ENCODE measurements at places on chromosomes 3 and 15.
A peak's percentile ranks its signal among the peaks of the same experiment; 100 is the strongest.

DNA sequence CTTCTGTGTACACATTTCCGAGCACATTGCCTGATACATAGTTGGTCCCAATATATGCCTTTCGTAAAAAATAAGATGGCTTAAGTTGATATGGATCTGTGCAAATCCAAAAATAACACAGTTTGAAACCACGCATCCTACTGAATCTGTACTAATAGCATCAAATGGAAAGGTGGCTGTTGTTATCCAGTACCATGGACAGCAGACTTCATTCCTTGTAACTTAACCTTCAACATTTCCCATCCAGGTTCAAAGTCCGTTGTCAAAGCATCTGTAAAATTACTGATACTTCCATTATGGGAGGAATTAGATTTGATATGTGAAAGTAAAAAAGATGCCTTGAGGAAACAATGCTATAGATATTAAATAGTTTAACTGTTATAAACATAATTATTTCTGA lies 65.5 kb upstream of the C3orf49 start:
- no peak for DNase-seq

DNA sequence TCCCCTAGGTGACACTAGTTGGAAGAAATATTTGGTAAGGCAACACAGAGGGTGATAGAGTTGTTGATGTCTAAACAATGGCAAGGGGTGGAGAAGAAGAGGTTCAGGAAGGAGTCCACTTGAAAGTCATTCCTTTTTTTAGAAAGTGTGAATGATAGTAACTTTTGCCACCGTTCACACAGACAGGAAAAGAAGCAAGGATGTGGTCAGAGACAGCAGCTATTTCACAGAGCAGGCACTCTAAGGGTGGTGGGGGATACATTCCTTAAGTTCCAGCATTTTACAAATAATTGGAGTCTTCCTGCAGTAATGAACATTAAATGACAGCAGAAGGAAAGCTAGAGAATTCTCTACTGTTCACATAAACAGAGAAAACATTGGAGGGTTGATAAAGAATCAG lies 75.4 kb upstream of the ZNF385D start:
- no peak for DNase-seq

DNA sequence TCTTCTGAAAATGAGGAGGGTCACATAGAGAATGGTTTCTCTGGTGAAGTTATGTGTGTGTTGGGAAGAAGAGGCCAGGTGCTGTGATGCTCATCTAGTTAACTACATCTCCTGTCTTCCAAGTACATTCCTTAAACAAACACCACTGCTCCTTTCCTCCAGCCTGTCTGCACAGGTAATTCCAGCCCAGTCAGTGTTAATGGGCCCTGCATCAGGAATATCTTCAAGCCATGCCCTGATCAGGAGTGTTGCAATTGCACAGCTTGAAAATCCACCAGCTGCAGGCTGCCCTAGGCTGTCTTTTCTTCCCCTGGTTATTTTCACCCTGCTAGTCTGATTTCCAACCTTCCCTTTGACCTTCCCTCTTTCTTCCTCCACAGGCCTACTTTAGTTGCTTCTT lies 41.9 kb upstream of the LMOD3 start:
- DNase-seq: no peak

GRCh38 chr15:71261909-71262308 lies 146.6 kb downstream of the THSD4 start:
- no peak for DNase-seq

GRCh38 chr15:100926258-100926657 lies 7.1 kb downstream of the LRRK1 start:
- DNase-seq: no peak

DNA sequence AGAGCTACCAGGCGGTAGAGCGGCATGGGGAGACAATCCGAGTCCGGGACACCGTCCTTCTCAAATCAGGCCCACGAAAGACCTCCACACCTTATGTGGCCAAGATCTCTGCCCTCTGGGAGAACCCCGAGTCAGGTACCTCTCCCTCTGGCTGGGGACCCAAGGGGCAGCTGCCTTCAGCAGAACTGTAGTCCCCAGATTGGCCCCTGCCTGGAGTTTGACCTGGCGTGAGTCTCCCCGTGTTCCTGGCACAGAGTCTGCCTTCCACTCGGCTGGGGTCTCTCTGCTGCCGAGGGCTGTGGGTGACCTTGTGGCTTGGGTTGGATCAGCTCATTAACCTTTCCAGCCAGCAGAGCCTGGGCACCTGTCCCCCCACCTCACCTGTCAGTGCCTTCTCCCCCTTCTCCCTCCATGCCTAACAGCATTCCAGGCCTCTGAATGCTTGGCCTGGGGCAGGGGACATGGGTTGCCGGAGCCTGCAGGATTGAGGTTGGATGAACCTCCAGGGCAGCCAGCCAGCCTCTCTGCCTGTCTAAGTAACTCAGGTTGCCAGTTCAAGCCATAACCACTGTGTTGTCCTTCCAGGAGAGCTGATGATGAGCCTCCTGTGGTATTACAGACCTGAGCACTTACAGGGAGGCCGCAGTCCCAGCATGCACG lies 6.8 kb upstream of the CHST14 start:
- DNase-seq: no peak

- no peak for DNase-seq
These were observed 246.5 kb downstream of the MYRIP start for GRCh38 chr3:40055956-40056355.

DNA sequence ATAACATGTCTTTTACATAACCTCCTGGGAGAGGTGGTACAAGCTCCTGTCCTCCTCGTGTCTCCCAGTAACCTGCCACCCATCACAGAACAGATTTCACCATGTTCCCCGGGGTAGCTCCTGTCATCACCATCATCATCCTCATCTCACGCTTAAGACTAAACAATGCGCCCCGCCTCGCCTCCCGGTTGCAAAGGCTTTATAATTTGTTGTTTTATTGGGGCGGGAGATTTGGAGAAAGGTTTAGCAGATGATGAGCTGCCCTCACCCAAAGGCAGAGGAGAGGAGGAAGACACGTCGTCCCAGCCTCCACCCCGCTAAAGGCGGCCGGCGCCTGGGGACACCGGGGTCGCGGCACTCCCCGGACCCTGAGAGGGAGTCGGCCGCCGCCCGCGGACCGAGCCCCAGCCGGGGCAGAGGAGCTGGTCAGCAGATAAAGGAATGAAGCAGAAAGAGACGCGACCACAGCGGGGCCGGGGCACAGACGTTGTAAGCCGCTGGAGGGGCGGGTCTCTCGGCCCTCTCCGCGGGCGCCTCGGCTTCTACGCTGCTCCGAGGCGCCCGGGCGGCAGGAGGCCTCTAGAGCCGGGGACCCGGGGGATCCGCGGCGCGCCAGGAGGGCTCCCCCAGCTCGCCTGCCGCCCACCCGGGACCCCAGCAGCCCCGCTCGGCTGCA lies 589 bp downstream of the HERC1 start:
- peak; percentile 61 for DNase-seq

- no peak for DNase-seq
These were observed 312.2 kb upstream of the SLCO3A1 start for GRCh38 chr15:91541286-91541685.

- DNase-seq: no peak
These were observed 10.3 kb downstream of the MAGI1 start for GRCh38 chr3:66028457-66028856.

DNA sequence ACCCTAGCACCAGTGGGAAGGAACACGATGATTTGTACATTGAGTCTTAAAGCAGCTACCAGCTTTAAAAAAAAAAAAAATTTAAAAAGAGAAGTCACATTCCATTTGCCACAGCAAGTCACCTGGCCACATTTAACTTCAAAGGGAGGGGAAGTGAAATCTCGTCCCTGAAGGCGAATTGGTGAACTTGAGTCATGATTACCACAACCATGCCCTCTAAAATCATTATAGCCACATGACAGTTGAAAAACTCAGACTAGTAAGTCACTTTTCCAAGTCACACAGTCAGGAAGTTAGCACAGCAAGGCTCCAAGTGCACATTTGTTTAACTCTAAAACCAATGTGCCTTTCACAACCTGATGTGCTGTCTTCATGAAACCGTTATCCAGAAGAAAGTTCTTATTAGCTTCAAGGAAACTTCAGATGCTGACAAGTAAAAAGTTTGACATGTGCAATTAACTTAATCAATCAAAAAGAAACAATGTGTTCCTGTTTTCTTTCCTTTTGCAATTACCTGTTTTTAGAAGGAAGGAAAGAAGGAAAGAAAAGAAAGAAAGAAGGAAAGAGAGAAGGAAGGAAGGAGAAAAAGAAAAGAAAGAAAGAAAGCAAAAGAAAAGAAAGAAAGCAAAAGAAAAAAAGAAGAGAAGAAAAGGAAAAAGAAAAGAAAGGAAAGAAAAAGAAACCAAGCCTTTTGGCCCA lies 8.3 kb upstream of the THSD4 start:
- DNase-seq: no peak

- no peak for DNase-seq
These were observed 168.3 kb downstream of the NEK10 start for GRCh38 chr3:27200721-27201489.

- no peak for DNase-seq
These were observed 17.4 kb downstream of the NANOGP8 start for GRCh38 chr15:35067496-35068347.

GRCh38 chr3:46110701-46111493 lies 83.6 kb upstream of the XCR1 start:
- no peak for DNase-seq

DNA sequence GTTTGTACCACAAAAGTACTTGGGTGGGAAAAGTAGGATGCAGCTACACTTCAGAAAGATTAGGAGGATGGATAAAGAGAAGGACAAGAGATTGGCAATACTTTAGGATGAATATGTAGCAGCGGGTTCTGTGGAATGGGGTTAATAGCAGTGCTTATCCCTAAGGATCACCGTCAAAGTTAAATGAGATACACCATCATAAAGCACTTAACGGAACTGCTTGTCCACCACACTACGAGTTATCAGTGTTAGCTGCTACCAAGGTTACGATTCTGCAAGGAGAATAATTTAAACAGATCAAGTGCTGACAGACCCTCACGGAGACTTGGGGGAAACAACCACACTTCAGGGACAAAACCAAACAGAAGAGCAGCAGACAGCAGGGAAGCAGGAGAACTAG lies 963 bp downstream of the SHQ1 start:
- no peak for DNase-seq

DNA sequence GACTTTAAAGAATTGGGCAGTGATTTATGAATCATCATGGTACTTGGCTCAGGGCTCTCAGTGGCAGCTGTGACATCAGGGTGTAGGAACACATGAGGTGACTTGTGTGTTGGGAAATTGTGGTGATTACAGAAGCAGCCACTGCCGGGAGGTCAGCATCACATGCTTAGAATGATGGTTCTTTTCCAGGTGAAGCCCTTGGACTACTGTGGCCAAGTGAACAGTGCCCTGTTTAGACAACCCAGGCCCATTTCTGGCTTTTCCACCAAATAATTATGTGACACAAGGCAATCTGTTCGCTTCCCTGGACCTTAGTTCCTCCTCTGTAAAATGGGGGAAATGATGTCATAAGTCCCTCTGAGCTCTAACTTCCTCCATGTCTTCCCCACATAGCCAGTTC lies 139.7 kb upstream of the ROPN1 start:
- DNase-seq: no peak

DNA sequence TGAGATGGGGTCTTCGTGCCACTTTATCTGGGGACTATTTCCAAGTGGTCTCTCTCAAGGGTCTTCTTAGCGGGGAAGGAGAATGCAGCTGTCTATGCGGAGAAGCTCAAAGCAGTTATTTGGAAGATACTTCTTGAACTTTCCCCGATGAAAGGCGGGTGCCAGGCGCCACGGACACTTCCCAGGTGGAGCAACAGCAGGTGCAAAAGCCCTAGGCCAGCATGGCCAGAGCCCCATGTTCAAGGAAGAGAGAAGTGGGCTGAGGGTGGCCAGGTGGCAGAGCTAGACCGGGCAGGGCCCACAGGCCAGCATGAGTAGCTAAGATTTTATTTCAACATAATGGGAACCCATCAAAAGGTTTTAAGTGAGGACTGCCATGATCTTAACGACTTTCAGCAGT lies 232.8 kb downstream of the PDZRN3 start:
- no peak for DNase-seq

DNA sequence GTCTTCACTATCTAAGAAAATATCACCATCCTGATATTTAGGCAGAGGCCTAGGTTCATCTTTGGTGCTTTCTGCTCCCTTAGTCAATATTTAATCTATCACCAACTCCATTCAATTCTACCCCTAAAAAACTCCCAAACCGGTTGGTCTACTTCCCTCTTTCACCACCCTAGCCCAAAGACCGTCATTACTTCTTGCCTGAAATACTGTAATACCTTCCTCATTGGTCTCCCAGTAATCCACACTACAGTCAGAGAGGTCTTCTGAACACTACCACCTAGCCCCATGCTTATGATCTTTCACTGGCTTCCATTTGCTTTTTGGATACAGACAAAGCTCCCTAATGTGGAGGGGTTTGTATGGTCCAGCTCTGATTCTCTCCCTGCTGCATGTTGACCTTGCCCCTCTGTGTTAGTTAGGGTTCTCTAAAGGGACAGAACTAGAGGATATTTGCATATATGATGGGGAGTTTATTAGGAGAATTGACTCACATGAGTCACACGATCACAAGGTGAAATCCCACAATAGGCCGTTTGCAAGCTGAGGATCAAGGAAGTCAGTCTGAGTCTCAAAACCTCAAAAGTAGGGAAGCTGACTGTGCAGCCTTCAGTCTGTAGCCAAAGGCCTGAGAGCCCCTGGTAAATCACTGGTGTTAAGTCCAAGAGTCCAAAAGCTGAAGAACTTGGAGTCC lies 36.4 kb upstream of the ATP2C1 start:
- no peak for DNase-seq

GRCh38 chr15:73964736-73965093 lies 27.4 kb downstream of the STOML1 start:
- peak; percentile 75 for DNase-seq

GRCh38 chr15:36888011-36888992 lies 212.0 kb downstream of the MEIS2 start:
- no peak for DNase-seq

- no peak for DNase-seq
These were observed 591.6 kb upstream of the AGTR1 start for GRCh38 chr3:148106062-148106461.

DNA sequence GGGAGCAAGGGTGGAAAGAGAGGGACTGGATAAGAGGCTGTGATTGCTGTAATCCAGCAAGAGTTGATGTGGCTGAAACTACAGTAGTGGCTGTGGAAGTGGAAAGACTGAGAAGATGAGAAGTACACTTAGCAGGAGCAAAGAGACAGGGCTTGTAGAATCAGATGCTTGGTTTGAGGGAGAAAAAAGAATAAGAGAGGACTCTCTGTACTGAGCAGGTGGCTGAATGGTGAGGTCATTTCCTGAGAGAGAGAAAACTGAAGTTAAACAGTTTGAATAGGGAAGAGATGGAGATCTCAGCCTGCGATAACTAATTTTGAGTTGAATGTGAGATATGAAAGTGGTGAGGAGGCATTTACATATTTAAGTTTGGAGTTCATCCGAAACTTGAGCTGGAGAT lies 95.8 kb upstream of the SLC25A36 start:
- DNase-seq: no peak

DNA sequence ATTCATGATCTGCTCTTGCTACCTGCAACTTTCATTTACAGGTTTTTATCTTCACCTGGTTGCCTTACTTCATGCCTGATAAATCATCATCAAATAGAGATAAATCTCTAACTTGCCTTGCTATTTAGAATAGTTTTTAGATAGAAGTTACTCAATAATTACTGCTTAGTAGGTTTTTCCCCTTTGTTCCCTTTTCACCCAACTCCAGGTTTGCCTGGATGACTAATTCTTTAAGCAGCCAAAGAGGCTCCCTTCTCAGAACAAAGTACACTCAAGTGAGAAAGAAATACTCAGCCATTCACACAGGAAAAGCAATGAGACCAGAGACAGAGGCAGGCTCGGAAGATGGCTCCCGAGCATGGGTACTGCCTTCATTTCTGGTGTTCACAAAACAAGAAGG lies 268.1 kb upstream of the CRBN start:
- no peak for DNase-seq

Data from hematopoietic multipotent progenitor cell treated with erythropoietin and hydrocortisone succinate and interleukin-3 and kit ligand, for 17 days (in vitro differentiated cells).